ENCODE measurements at places on chromosomes 6 and 20.

- no peak for DNase-seq
Observed at GRCh38 chr6:133705731-133706130, 183.2 kb upstream of the TCF21 start.

DNA sequence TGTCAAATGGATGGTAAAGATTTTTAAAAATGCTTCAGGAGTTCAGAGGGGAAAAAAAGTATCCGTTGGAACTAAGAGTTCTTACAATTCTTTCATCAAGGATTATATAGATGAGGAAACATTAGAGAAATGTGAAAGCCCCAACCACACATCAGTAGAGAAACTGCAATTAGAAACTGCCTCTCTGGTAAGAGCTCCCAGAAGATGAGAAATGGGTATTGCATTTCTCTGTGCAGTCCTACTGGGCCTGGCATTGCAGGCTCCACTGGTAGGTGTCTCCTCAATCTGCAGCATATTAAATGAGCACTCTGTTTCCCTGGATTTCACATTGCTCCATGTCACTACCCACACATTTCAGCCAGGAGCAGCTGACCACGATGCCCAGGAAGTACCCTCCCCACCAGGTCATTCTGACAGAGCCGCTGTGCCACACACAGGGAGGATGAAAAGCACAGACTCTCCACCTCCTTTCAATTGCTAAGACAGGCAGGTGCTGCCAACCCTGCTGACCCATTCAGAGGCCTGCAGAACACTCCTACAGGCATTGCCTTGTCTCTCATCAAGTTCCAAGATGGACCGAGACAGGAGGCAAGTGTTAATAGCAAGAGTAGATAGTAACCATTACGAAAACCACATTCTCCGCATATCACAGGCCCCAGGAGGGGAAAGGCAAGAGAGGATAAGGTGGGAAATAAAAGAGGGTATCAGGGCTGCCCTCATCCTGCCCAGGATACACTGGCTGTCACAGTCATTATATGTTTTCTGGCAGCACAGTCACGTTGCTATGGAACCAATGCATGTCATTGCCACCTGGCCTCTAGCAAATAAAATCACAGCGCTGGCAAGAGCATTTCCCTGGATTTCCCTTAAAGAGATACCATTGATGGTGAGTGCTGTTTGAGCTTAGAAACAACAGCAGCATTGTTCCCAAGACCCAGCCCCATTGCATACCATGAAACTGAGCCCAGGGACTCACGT is 241.7 kb downstream of the ATXN1 start:
- no peak for DNase-seq

- peak; percentile 65 for DNase-seq
Observed at GRCh38 chr20:23889775-23890187, 10.2 kb upstream of the CST5 start.

DNA sequence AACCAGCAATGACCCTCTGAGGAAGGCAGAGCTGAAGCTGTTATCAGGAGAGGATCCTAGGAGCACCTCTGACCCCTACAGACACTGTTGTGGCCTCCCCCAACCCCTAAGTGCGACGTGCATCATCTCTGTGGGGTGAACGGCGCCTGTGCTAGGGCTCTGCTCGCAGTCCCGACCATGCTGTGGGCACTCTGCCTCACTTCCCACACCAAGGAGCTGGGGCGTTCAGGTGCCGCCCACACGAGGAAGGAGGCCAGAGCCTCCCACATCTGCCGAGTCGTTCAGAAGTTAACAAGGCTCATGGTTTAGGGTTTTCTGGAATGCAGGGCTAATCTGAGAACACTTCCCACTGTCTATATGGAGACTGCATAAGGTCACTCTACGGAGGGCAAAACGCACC is 62.1 kb downstream of the GINS1 start:
- no peak for DNase-seq

GRCh38 chr6:134034961-134035822 is 17.2 kb downstream of the SLC2A12 start:
- DNase-seq: no peak

Measured in iPS-NIHi11 (cell line).